ENCODE measurements at places on chromosomes 5 and 9.

DNA sequence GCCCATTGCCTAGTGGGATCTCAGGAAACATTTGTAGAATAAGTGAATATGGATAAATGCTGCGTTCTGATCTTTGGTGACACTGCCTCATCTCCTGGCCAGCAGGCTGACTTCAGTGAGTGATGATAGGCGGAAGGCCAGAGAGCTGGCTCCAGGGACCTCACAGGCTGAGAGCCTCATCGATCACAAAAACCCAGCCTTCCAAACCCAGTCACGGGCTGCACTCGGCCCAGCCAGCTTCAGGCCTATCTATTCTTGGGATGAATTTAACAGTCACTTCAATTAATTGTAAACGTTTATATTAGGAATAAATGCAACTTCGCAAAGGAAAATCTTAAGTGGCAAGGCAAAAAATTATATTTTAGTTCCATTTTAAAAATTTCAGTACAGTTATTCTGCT, 201.6 kb downstream of the IRX2 start:
- DNase-seq = no peak

GRCh38 chr9:38066197-38066913, 2.7 kb downstream of the SHB start:
- DNase-seq = no peak

- no peak for DNase-seq
These were observed 73.0 kb upstream of the MPDZ start for GRCh38 chr9:13352451-13352979.

DNA sequence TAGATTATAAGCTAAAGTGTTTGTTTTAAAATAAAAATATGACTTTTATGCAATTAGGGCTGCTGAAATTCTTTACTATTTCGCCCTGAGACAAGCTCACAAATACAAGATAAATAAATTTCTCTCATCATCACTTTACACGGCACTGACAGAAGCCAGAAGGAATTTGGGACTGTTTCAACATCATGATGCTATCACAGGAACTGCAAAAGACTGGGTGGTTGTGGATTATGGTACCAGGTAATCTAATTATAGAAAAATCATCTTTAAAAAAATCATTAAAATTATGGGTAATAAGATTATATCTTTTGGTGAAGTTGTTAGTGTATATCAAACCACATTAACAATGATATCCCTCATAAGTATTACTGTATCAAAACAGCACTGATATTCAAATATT, 95.0 kb downstream of the MAN2A1 start:
- no peak for DNase-seq

- no peak for DNase-seq
These were observed 207.1 kb downstream of the VPS13A start for GRCh38 chr9:77384406-77384805.

- DNase-seq = no peak
These were observed 3.7 kb downstream of the CARD19 start for GRCh38 chr9:93099551-93100275.

- no peak for DNase-seq
These were observed 69.8 kb downstream of the DOCK2 start for GRCh38 chr5:169706758-169707450.

DNA sequence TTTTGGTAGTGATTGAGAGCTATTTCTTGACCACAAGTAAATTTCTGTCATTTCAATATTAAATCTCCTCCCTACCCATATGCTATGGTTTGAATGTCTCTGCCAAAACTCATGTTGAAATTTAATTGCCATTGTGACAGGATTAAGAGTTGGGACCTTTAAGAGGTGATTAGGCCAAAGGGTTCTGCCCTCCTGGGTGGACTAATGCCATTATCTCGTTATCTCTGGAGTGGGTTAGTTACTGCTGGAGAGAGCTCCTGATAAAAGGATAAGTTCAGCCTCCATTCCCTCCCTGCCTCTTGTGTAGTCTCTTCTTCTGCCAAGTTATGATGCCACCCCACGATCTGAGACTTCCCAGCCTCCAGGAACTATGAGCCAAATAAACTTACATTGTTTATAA, 3.6 kb upstream of the DRD1 start:
- DNase-seq = no peak
